ENCODE measurements at places on chromosomes 6 and 20.

DNA sequence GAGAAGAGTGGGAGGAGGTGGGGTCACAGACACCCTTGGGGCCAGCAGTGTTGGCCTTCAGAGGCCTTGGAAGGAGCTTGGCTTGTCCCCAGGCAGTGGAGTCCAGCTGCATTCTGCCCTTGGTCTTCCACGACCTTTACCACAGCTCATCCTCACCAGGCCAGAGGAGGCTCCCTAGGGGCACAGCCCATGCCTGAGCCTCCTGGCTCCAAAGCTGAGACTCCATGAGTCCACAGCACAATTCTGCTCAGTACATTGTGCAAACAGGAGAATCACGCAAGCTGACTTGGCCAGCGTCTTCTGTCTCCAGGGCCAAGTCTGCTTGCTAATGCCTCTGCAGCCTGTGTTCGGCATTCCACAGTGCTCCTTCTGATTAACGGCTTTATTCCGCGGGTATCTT, 337.2 kb downstream of the SMOC2 start:
- DNase-seq = no peak

GRCh38 chr20:24045621-24046318, 57.2 kb upstream of the GGTLC1 start:
- no peak for DNase-seq

GRCh38 chr20:45229264-45230056, 8.3 kb downstream of the SEMG2 start:
- DNase-seq = no peak

GRCh38 chr6:112622036-112622435, 274.9 kb downstream of the RFPL4B start:
- no peak for DNase-seq

DNA sequence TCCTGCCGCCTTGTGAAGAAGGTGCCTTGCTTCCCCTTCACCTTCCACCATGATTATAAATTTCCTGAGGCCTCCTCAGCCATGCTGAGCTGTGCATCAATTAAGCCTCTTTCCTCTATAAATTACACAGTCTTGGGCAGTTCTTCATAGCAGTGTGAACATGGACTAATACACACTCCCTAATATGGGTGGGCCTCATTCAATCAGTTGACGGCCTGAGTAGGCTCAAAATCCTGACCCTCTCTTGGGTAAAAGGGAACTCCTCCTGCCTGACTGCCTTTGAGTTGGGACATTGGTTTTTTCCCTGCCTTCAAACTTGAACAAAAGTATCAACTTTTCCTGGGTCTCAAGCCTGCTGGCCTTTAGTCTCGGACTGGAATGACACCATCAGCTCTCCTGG, 96.6 kb upstream of the PROKR2 start:
- DNase-seq = no peak

- no peak for DNase-seq
Measured at GRCh38 chr20:23826541-23827021, at the start of gene CST2. CST2 (minus strand) TSS chr20:23826729; CDS start chr20:23826660, 69 bp downstream.

DNA sequence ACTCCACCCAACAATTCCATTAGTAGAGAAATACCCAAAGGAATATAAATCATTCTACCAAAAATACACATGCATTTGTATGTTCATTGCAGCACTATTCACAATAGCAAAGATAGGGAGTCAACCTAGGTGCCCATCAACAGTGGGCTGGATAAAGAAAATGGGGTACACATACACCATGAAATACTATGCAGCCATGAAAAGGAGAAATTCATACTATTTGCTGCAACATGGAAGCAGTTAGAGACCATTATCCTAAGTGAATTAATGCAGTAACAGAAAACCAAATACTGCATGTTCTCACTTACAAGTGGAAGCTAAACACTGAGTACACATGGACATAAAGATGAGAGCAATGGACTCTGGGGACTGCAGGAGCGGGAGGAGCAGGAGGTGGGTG, 72.4 kb upstream of the MBOAT1 start:
- no peak for DNase-seq

- DNase-seq = no peak
Measured at GRCh38 chr6:134429861-134430380, 112.0 kb upstream of the SGK1 start.

DNA sequence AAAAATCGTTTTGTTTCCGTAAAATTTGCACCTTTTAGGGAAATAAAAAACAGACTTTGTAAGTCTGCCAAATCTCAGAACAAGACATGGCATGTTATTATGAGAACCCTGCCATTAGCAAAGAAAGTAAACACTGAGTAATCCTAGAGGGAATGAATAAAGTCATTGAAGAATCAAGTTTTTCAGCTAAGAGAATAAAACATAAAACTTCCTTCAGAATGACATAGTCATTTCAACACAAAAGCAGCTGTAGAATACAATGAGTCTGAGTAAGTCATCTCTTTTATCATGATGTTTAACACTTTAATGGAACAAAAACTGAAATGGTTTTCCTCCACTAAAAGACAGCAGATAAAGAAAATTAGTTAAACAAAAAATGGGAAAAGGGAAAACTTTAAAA, 10.3 kb upstream of the DST start:
- DNase-seq = no peak

DNA sequence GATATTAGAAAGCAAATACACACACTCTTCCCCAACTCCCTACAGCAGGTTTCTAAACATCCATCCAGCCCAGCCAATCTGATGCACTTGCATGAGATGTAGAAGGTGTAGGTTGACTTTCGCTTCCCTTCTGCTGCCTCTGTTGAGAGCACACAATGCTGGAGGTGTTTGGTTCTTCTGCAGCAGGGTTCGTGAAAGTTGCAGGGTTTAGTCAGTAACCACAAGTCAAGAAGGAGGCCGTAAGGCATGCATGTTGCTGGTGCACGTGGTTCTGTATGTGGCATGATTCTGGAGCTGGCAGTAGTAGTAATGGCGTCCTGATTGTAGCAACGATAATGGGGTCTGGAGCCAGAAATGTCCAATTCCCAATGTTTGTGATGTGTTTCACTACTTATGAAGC, 53.0 kb downstream of the DEK start:
- DNase-seq = peak; percentile 40

DNA sequence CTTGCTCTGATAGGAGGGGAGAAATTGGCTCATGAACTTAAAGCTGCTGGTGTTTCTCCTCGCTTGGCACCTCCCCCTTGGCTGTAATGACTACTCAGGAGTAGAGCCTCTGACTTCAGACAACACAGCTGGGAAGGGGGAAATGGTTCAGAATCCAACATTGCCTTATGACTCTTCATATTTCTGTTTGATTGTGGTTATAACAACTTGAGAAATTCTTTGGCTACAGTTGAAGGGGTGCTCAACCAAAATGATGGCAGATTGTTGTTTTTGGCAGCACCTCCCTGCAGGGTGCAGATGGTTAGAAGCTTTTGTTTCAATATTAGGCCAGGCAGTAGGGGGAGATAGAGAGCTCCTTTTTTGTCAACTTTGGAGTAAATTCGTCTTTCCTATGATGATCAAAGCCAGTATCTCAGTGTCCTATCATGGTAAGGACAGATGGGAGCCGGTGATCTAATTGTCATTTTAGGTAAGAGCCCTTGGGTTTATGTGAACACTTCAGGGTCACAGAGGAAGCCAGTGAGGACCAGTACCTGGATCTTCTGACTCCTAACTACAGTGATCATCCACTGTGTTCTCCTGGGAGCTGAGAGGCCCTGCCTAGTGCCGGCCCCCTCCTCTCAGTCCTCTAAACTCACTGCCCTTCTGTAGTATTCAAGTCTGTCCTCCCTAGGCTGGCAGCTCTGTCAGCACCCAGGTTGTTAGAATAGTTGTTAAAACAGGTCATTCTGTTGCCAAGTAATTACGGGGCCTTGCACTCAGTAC, 39.9 kb downstream of the RPRD1B start:
- no peak for DNase-seq

GRCh38 chr6:151617539-151617938, 123.7 kb downstream of the CCDC170 start:
- DNase-seq = no peak

DNA sequence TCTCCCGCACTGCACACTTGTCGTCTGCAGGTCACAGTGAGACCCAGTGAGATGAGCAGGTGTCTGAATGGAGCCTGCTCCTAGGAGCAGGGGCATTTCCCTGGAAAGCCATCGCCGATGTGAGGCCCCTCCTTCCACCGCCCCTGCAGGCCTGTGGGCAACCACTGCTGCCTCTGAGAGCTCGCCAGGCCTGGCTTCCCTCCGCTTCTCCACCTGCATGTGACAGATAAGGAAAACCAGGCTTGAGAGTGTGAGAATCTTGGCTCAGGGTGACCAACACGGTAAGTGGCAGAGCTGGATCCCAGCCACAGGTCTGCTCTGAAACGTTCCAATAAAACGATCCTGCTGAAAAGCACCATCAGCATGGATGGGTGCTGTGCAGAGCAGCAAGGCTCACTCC, 332.8 kb downstream of the CDH4 start:
- no peak for DNase-seq

DNA sequence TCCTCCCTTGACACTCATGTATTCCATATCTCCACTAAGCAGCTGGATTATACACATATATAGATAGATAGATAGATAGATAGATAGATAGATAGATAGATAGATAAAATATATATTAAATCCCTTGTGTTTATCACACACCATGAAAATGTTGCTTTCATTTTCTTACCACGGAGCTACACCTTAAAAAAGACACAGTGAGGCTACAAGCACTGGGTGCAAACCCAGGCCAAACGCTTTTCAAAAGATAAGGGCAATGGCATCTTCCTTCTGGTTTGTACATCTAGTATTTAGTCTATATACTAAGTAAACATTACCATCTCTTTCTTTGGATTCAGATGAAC, 377.1 kb downstream of the ESR1 start:
- no peak for DNase-seq

- DNase-seq = no peak
Measured at GRCh38 chr6:159931112-159931511, 37.8 kb upstream of the IGF2R start.

DNA sequence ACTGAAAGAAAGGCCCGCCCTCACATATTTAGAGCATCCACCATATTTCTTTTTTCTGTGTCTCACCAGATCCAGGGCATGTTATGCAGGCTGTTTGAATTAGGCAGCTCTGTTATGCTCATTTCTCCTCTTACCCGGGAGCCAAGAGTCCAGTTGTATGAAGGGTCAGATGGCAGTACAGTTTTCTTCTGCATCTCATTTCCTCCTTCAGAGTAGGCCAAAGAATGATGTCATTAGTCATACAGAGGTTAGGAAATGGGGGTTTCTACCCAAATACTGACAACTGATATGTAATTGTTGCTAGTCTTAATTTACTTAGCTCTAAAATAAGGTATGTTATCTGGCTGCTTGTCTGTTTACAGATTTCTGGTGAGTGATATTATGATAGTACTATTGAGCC, 130.8 kb downstream of the SOBP start:
- DNase-seq = no peak

DNA sequence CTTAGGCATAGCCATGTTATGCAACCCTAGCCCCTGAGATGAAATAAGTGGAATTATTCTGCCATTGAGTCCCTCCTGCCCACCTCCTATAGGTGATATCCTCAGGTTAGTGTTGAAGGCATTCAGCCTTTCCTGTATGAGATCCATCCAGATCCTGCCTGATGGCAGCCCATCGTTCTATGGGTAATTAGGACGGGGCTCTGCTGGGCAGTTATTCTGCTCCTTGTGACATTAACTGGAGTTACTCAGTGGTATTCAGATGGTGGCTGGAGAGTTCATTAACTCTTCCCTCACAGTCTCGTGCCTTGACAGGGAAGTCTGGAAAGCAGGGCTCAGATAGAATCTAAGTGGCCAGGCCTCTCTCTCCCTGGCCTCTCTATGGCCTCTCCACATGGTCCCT, 9.3 kb upstream of the GMDS start:
- no peak for DNase-seq

- DNase-seq = no peak
Measured at GRCh38 chr20:58286729-58287128, 22.8 kb upstream of the RAB22A start.

GRCh38 chr20:47230811-47231256, 125.7 kb downstream of the ZMYND8 start:
- no peak for DNase-seq

DNA sequence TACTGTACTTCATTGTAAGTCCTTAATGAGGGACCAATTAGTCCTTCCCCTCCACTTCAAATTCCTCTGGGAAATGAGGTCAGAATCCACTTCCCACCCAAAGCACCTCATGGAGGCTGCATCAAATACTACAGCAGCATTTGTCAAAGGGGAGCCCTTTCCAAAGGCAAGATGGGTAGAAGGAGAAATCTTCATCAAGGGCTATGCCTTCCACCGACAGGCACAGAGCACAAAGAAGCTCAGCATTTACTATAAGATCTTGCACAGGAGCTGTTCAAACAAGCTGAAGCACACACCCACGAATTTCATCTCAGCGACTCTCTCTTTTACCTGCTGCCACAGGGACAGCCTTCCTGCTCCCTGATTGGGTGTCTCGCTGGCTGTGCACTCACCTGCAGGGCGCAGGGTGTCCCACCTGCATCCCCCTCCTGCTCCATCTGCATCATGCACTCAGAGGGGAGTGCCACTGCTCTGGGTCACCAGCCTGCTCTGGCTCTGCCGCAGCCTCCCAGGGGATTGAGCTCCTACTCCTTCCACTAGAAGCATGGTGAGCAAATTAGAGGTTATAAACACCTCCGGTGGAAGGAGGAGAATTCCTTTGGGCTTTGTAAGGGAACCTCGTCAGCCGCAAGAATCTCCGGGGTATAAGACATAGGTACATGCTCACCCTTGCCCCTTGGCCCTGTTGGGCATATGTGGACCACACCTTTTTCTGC, 164.5 kb downstream of the ATXN1 start:
- no peak for DNase-seq

DNA sequence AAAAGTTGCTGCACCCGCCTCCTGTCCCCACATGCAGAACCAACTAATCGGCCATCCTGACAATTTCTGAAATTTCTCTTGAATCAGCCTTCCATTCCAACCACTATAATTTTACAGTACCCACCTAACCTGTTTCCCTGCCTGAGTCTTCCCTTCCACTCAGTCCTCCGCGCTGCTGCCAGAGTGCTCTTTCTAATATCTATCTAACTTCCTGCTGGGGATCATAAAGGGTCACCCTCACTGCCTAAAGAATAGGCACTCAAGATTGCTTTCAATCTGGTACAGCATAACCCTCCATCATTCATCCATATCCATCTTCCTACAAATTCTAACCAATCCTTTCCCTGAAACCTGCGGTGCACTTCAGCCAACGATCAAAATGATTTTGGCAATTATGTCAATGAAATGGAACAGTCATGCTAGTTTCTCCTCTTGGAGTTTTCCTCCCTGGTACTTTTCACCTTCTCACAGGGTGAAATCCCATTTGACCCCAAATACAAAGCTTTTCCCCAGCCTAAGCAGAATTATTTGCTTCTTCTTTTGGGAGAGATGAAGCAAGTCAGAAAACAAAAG, 117.5 kb upstream of the BEND6 start:
- no peak for DNase-seq

- no peak for DNase-seq
Measured at GRCh38 chr20:62176866-62177265, 6.0 kb upstream of the MTG2 start.

DNA sequence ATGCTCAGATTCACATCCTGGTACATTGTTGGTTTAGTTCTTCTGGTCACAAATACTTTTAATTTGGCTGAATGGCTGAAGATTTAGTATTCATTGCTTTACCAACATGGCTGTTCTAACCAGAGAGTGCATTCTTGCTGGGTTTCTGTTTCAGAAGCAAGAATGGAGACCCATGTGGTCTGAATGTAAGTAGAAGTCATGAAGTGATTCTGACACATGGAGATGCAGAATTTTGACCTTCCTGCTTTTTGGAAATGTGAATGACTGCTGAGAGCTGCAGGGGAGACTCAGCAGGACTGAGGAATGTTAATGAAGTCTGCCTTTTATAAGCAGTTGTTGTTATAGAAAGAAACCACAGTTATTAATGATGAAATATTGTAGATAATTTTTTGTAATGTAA, 576.1 kb upstream of the MARCKS start:
- DNase-seq = no peak
